ENCODE measurements at places on chromosomes 5 and 9. TPM values are rescaled to one million over a fixed set of nuclear protein-coding genes. Genes with fewer than 3 reads are reported as not detected.

The GPR21 gene
- 8.8 TPM for total RNA-seq

The COL15A1 gene
- total RNA-seq, result 126 TPM

GRCh38 chr5:114243972-114244317 lies 117.9 kb upstream of the KCNN2 start:
- DNase-seq, result no peak

DNA sequence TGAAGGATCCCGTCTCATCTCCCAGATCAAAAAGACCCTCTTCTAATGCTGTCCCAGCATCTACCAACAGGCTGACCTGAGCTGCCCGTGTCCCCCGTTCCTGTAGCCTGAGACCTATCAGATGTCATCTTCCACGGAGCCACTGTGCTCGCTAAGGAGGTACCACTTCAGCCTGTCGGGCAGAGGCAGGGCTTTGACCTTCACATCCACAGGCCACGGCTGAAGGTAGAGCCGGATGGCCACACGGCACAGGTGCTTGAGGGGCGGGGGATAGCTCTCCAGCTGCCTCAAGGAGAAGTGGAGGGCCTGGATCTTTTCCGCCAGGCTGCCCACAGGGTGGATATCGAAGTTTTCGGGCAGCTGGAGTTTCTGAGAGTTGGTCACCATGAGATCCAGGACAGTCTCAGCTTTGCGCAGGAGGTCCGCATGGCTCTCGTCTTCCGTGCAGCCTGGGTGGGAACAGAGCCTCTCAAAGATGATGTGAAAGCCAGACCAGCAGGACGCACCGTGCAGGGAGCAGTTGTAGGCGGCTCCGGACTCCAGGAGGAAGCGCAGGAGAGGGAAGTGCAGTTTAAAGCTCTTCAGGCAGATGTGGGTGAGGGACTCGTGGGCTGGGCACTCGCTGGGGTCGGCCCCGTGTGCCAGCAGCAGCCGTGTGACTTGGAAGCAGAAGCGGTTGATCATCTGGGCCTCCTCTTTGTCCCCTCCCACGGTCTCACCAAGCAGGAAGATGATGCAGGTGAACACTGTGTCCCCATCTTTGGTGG lies 4.1 kb downstream of the ASB6 start:
- DNase-seq, result no peak

- peak; percentile 81 for DNase-seq
Observed at GRCh38 chr5:91307048-91307447, 76.1 kb downstream of the ARRDC3 start.

DNA sequence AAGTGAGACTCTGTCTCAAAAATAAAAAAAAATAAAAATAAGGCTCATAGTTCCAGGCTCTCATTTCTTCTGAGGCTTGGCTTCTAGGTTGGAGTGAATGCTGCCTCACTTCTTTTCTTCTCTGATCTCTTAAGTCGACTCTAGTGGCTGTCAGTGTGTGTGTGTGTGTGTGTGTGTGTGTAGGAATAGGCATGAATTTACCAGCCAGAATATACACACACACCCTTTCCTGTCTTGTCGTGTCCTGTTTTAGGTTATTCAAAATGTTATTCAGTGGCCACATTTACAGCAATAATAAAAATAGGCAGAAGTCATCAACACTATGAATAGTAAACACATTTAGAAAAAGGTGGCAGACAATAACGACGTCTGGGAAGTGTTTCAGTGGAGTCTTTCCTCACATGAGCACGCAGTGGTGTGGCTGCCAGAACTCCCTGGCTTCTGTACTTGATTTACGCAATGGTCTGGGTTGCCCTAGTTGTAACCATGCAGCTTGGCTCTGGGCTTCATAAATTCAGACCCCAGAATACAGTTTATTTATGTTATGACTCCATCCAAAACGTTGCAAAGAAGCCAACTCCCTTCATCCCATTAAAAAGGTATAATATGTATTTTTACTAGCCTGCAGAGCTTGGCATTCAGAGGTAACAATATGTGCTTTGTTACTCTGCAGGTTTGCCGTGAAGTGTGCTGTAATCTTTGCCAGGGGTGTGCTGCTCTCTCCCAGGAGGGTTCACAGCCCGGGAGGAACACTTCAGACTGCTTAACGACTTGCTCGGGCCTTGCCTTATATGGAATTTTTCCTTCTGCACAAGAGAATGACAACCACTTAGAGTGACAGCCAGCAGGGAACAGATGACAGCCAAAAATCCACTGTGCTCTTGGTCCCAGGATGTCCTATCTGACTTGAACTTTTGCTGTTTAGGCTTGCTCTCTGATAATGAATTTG lies 34.4 kb upstream of the PALM2AKAP2 start:
- DNase-seq, result peak; percentile 76

Data from aorta (tissue), 5 donors.